ENCODE measurements at places on chromosomes 3 and 15.

DNA sequence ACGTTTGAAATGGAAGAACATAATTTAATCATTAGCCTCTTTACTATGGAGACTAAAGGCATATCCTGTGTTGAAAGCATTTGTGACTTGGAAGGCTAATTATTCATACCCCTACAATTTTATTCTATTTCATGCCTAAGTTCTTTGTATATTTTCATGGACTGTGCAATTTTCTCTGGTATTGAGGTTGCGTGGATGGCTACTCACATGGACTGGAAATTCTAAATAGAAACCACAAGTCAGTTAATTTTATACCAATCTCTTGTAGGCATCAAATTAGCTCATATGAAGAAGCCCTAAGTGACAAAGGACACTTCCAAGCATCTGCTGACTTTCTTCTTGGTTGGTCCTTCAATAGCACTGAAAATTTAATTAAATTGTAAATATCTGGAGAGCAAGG, 1353.5 kb downstream of the ROBO1 start:
- DNase-seq, result no peak

- no peak for DNase-seq
Measured at GRCh38 chr3:5093731-5094130, 28.4 kb upstream of the ARL8B start.

- DNase-seq, result peak; percentile 2
Measured at GRCh38 chr3:110711851-110712516, 359.6 kb upstream of the NECTIN3 start.

DNA sequence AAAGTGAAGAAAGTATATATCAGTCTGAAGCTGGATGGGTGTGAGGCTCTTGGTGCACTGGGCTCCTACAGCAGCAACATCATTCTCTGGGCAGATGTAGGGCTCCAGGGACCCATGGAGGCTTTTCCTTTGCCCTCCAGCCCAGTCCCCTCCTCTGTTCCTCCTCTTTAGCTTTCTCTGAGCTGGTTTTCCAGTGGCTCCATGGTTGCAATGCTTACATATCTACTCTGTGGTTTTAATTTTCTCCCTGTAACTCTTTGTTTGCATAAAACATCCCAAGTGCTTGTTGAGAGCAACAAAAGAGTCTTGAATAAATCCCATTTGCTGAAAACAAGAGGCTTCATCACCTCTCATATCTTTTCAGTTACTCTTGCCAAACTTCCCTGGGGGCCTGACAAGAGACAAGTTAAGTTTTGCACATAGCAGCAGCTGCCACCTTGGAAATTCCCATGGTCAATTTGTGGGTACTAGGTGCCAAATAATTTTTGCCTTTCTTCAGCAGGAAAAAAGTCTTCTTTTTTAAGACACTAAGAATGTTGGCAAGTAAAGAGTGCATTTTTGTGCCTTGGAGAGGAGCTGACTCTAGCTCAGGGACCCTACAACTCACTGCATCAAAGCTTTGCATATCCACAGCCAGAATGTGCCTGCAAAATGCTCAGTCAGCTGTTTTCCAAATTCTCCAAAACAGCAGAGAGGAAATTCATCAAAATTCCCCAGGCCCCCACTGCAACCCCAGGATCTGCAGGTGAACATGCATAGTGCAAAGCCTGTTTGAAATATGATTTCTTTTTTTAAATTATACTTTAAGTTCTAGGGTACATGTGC, 41.9 kb downstream of the COLQ start:
- no peak for DNase-seq

DNA sequence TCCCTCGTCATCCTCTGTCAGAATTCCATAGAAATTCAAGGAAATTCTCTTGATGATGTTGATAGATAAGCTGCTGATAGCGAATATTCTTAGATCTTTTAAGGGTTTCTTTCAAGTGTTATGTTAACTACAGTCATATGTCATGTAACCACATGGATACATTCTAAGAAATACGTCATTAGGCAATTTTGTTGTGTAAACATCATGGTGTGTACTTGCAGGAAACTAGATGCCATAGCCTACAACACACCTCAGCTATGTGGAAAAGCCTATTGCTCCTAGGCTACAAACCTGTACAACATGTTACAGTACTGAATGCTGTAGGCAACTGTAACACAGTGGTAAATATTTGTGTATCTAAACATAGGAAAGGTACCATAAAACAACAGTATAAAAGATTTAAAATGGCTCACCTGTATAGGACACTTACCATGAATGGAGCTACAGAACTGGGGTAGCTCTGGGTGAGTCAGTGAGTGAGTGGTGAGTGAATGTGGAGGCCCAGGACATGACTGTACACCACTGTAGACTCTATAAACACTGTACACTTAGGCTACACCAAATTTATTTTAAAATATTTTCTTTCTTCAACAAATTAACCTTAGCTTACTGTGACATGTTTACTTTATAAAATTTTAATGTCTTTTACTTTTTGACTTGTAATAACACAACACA, 34.6 kb downstream of the GLDN start:
- peak; percentile 74 for DNase-seq

- peak; percentile 89 for DNase-seq
Measured at GRCh38 chr3:119769394-119770149, 12.3 kb upstream of the NR1I2 start.

- DNase-seq, result no peak
Measured at GRCh38 chr3:120749843-120750242, 7.3 kb downstream of the GTF2E1 start.

DNA sequence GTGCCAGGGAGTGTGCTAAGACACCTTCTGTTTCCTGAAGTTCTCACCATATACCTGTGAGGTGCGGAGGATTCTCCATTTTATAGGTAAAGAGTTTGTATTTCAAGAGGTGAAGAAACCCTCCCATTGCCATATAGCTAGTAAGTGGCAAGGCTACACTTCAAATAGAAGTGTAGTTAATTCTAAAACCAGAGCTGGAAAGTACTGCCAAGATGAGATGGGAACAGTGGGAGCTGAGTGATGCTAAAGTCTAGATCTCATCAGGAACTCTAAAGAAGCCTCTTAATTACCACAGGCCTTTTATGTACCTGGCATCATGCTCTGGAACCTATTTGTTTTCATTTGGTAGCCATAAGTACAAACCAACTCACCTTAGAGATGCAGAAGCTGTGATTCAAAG, 98.6 kb upstream of the NUDT16 start:
- no peak for DNase-seq

DNA sequence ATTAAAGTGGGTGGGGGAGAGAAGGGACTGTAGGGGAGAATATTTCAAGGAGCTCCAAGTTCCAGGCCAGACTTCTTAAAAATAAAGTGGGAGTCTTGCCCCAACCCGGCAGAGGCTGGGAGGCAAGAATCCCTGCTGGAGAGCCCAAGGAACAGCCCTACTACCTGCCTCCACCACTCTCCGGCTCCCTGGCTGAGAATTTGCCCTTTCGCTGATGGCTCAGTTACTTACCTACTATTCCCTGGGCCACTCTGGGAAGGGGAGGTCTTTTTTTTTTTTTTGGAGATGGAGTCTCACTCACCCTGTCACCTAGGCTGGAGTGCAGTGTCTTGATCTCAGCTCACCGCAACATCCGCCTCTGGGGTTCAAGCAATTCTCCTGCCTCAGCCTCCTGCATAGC, 15.5 kb downstream of the MYL3 start:
- DNase-seq, result no peak

- no peak for DNase-seq
Measured at GRCh38 chr15:78448441-78449219, 10.6 kb downstream of the IREB2 start.

- DNase-seq, result no peak
Measured at GRCh38 chr3:59578129-59578528, 528.3 kb upstream of the CFAP20DC start.

GRCh38 chr15:76999996-77000395, 5.1 kb downstream of the PSTPIP1 start:
- DNase-seq, result no peak

DNA sequence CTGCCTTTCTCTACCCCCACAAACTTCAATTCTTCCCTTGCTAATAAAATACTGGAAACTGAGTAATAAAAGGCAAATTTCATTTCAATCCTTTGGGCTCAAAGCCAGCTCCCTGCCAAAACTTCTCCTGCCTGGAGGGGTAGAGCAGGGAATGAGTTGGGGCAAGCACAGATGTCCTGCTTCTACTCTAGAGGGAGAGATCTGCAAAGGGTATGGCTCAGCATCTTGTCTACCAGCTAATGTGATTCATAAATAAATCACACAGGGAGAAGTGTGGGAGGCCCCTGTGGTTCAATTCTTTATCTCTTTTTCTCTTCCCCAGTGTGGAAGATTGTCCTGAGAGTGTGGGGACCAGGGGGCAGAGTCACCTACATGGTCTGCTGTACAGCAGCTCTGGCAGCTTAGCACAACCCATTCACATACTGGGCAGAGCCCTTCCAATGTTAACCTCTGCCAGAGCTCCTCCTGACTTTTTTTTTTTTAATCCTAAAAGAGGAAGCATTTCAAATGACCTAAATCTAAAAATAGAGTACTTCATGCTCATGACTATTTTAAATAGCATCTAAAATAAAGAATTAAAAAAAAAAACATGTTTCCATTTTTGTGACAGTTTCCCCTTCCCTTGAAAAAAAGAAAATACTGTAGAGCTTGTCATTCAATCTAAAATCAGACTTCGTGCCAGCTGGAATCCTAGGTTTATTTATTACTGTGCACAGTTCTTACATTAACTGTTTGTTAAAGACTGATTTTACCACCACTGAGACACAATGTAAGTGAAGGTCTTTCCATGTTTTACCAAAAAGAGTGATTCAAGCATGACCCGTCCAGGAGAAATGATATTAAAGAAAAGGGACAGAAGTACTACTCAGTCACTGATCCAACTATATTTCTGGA, 1083.7 kb upstream of the CFAP20DC start:
- DNase-seq, result no peak

Measured in cardiac fibroblast (primary cell).